SW480 (cell line): ENCODE measurements at places on chromosomes 5 and 9.

DNA sequence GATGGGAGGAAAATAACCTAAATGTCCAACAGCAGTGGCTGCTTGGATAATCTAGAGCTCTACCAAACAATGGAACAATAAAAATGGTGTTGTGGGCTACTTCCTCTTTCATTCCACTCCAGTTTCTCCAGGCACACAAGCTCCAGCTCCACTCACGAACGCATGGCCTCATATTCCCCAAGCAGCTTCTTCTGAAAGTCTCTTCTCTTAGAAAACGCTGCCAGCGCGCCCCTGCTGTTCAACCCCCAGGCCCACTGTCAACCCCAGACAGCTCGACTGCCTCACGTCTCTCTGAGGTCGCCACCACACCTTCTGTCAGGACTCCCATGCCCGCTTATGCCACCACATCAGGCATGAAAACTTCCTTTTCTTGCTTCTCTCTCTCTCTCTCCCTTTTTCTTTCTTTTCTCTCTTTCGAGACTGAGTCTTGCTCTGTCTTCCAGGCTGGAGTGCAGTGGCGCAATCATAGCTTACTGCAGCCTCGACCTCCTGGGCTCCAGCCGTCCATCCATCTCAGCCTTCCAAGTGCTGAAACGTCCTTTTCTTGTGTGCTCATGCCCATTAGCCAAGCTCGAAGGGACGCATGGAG, 16.2 kb downstream of the OR2V2 start:
- no peak for DNase-seq

DNA sequence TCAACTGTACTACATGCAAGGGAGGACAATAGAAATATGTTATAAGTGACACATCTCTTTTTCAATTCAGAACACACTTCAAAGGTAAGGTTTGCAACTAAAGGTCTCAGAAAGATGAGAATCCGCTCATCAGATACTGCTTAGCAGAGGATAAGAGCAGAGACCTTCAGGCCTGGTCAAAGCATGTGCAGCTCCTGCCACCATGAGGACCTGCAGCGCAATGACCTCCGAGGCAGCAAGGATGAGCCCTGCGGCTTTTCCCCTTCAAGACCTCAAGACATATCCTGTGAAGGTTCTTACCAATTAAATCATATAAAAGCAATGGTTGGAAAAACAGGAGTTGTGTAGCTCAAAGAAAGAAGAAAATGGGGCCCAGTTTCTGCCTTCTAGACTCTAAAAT, 135.8 kb downstream of the TRIM36 start:
- peak; percentile 45 for DNase-seq

DNA sequence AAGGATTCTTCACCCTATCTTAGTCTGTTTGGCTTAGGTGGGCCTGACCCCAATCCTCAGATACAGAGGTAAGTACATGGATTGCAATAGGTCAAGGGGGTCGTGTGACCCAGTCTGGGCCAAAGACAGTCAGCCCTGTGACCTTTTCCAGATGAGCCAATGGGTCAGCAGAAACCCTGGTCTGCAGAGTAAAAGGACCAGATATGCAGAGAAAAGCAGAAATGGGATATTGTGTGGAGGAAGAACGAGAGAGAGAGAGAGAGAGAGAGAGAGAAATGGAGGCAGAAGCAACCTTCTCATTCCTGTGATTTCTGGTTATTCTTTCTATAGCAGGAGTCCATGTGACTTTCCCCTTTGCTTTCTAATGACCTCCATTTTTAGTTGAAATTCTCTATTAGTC, 40.4 kb upstream of the CRB2 start:
- no peak for DNase-seq

- peak; percentile 46 for DNase-seq
Measured at GRCh38 chr9:36597412-36598178, 24.9 kb downstream of the MELK start.

GRCh38 chr5:18720002-18720401, 1085.7 kb downstream of the TAF11L14 start:
- no peak for DNase-seq

DNA sequence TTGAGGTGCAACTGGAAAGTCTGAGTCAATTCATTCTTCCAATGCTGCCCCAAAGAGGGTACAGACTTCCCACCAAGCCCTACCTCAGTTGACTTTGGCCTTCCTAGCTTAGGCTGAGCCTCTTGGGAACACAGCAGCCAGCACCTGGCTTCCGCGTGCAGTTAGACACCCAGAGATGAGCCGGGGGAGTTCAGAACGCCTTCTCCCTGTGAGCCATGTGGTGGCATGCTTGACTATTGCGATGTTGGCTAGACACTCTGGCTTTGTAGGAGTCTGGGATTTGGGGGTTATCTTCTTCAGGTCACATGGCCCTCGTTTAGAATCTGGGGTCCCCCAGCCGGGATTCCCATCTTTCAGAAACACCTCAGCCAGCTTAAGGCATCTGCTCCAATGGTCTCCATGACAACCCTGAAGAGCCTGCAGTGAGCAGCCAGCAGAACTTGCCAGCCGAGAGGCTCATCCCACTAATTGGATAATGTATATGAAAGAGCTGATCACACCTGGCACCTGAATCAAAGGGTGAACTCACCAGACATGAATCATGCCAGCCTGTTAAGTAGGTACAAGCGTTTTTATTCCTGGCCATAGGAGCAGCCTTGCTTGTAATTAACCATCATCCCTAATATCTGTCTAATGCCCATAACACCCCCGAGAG, 167.5 kb downstream of the SYK start:
- no peak for DNase-seq

GRCh38 chr5:50958852-50959457, 292.5 kb downstream of the PARP8 start:
- peak; percentile 44 for DNase-seq

DNA sequence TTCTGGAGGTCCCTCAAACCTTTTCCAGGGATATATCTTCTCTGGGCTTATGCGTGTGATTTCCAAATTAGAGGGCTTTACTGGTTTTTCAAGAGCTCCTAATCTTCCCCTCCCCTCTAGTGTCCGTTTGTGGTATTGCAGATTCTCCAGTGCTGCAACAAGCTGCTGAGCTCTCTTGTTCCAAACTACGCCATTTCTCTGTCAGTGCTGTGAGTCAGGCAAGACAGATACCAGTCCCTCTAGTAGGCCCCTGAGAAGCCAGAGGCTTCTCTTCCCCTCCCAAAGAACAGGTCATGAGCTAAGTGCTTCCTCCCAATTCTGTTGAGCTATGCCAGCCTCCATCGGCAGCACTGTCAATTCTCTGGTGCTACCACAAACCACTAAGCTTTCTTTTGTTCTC, 149.5 kb downstream of the FANCC start:
- DNase-seq: peak; percentile 31

DNA sequence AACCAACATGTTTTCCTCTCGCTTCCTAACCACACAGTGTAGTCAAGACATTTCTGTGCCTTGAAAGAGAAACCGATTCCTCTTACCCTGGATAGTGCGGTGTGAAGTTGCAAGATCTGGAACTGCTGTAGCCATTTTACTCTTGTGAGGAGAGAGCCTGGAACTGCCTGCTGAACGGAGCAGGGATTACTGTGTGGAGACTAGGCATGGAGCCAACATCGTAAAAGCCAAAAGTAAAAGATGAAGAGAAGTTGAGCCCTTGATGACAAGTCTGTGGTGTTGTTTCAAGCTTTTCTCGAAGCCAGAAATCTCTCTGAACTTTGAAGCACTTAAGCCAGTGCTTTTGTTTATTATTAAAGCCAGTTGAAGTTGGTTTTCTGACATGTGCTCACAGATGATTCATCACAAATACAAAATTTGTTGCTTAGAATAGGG, 110.1 kb upstream of the GRIN3A start:
- peak; percentile 12 for DNase-seq

DNA sequence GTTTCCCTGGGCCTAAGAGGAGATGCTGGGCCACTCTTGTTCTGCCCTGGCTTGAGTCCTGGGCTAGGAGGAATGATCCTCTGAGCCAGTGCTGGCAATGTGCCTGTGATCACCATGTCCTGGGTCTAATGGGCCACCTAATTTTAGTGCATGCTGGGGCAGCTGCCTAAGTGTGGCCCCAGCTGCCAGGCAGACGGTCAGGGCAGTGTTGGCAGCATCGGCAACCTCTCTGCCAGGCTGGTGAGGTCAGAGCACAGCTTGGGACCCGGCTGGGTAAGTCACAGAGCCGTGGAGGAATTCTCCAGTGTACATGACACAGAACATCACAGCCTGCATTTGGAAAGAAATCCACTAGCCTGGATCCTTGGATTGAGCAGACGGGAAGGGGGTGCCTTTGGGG, 21.4 kb upstream of the PITX1 start:
- no peak for DNase-seq
